IMR-90 (cell line): ENCODE measurements at places on chromosomes 4 and X. TPM values are rescaled to one million over a fixed set of nuclear protein-coding genes. Genes with fewer than 3 reads are reported as not detected.

GRCh38 chrX:154731881-154732280, 19.0 kb downstream of the GAB3 start:
- H3K4me3 ChIP-seq = no peak overlapping the region
- H3K27me3 ChIP-seq = no peaks in the 10 kb centered on the region
- no peak overlapping the region for H3K27ac ChIP-seq
- H3K36me3 ChIP-seq = no peaks in the 10 kb centered on the region

DNA sequence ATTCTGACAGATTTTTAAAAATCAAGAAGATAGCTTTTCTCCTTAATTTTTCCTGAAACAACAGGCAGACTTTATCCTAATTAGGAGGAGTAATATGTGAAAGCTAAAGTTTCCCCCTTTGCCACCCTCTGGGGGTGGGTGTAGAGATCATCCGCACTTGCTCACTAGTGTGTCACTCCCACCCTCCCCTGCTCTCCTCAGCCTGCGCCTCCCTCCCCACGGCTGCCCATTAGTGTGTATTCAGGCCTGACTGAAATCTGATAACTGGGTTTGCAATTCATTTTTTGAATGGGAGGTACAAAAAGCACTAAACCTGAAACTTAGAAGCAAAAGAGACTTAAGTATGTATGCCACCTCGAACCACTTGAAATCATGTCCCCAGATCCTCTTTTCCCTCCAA, 110.4 kb upstream of the TRIM2 start:
- peaks cover 23% of the 10 kb centered on the region for H3K27me3 ChIP-seq
- no peak overlapping the region for H3K4me3 ChIP-seq
- no peak overlapping the region for H3K27ac ChIP-seq
- H3K36me3 ChIP-seq = no peaks in the 10 kb centered on the region
- no peak for DNase-seq

KIAA1210 gene
- total RNA-seq = not detected in 2 replicates

DGAT2L6 gene
- not detected in 2 replicates for total RNA-seq

USP17L26 gene
- total RNA-seq = not detected in 2 replicates
